ENCODE measurements at places on chromosomes 5 and 9.

DNA sequence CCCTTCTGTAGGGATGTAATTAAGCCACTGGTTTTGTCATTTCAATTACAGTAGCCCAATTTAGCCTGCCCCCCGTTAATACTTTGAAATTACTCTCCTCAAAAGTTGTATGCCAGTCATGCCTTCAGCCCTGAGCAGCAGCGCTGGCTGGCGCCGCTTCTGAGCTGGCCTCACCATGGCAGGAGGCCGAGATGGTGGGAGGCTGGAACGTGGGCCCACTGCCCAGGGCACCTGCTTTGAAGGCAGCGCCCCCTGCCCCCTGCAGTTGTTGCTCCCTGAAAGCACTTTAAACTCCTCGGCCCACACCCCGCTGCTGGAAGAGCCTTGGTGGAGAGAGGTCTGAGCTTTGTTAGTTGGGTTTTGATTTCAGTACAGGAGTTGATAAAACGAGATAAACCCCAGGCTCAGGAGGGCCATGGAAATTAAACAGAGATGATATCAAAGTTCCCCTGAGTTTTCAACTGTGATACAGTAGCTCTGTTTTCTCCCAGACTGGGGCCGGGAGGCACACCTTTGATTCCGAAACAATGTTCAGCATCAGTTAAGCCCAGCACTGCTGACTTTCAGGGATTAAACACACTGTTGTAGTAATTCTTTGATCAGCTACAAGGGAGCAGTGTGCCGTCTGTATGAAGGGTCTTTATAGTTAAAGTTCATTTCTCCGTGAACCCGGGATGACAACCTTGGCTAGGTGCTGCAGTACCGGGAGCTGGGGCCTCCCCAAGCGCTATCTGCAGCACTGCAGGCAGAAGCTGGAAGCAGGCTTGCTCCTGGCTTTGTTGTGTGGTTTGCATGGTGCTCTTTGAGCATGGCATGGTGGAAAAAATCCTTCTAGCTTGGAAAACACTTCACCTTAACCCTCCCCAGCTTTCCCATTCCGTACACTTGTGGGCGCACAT lies 9.5 kb downstream of the MVB12B start:
- DNase-seq, result no peak

DNA sequence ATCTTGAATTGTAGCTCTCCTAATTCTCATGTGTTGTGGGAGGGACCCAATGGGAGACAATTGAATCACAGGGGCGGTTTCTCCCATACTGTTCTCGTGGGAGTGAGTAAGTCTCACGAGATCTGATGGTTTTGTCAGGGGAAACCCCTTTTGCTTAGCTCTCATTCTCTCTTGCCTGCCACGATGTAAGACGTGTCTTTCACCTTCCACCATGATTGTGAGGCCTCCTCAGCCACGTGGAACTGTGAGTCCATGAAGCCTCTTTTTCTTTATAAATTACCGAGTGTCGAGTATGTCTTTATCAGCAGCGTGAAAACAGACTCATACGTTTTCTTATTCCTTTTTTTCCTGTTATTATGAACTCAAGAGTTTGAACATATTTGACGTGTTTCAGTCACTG lies 39.1 kb downstream of the RETREG1 start:
- no peak for DNase-seq

DNA sequence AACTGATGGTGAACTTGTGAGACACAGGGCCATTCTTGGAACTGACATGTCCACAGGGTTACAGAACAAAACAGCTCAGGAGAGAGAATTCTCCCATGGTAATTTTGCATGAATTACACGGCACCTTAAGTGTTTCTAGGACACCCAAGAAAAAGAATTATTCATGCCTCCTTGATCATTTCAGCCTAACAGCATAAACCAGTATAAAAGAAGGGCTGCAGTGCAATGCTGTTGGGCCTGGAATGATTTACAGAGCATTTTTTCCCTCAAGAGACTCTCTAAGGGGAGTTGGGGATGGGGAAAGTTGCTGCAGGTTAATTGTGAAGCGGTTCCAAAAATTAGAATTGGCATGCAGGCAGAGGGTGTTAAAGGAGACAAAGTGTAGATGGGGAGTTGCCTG lies 136.4 kb upstream of the FBXL7 start:
- no peak for DNase-seq

- no peak for DNase-seq
Observed at GRCh38 chr5:65563777-65564176, 681 bp downstream of the PPWD1 start.

DNA sequence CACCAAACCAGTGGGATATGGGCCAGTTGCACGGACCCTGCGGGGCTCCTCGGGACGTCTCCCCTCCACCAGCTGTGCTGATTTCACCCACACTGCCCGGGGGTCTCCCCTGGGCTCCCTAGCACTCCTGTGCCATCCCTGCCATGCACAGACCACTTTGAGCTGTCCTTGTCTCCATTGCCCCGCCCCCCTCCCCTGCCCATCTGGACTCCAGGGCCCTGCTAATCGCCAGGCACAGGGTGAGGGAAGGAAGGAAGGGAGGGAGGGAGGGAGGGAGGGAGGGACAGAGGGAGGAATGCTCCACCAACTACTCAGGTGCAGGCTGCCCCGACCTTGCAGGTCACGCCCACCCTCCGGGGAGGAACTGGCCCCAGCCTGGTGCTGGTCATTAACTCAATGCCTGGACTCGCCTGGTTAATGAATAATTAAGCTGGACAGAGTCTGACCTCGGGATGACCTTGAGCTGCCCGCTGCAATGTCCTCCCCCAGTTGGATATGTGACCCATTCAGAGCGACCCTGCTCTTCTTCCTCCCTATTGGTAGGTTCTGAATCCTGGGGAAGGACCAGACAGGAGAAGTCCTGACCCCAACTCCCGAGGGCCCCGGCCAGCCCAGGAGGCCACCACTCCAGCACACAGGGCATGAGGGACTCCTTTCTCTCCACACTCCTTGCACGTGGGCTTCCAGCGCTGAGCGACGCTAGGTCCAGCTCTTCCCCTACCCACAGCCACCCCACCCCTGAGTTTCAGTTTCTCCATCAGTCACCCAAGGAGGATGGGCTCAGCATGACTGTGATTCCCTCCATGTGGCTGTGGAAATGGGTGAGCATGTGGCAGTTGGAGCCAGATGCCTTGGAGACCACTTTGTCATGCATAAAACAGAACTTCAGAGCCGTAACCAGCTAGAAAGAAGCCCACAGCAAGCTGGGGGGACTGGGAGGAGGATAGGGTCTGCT lies 62.1 kb downstream of the C9orf50 start:
- peak; percentile 89 for DNase-seq

- no peak for DNase-seq
Observed at GRCh38 chr9:135340143-135340655, 139.4 kb upstream of the PPP1R26 start.

- no peak for DNase-seq
Observed at GRCh38 chr5:109035436-109035835, 287.7 kb downstream of the FER start.

DNA sequence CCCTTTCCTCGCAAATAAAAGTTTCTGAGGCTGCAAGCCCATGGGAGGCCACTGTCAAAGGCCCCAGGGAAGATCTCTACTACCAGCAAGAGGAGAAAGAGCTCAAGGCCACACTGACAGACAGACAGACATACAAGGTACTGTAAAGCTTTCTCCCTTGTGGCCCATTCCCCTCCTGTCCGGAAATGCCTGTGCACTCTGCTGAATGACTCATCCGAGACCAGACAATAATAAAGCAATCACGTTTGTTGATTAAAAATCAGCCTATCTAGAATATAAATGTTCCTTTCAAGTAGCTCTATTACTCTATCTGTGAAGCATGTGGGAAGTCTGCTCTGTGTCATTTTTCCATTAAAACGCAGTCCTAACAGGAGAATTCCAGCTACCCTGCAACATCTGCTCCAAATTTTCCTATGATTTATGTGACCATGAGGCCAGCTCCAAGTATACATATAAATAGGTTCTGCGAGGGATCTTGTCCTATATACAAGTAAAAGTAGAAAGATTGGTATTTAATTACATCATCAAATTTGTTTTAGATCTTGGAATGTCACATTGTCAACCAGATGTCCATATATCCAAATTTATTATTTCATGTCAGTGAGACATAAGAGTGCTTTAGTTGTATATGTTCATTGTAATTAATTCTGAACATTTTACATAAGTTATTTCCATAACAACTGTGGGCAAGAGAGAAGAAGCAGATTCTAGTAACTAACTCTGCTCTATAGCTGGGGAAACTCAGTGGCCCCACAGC lies 34.7 kb upstream of the TGFBI start:
- no peak for DNase-seq

DNA sequence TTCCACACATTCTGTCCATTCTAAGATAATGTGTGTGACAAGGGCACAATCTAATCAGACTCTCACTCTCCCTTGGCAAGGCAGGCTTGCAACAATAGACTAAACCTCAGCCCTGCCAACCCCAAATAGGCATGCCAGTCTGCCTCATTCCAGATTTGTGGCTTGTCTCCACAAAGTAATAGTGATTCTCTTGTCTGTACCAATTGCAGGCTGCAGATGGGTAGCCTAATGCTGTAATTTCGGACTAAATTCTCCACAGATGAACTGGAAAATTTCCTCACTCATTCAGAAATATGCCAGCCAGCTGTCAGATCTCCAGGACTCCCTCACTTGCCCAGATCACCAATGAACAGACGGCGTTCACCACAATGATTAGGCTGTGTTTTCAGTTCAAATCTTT lies 413.6 kb downstream of the ELAVL2 start:
- DNase-seq, result no peak

GRCh38 chr9:33168941-33169544 lies 1.9 kb upstream of the B4GALT1 start:
- DNase-seq, result no peak

GRCh38 chr9:136634904-136635303 lies 27.8 kb upstream of the EGFL7 start:
- no peak for DNase-seq

DNA sequence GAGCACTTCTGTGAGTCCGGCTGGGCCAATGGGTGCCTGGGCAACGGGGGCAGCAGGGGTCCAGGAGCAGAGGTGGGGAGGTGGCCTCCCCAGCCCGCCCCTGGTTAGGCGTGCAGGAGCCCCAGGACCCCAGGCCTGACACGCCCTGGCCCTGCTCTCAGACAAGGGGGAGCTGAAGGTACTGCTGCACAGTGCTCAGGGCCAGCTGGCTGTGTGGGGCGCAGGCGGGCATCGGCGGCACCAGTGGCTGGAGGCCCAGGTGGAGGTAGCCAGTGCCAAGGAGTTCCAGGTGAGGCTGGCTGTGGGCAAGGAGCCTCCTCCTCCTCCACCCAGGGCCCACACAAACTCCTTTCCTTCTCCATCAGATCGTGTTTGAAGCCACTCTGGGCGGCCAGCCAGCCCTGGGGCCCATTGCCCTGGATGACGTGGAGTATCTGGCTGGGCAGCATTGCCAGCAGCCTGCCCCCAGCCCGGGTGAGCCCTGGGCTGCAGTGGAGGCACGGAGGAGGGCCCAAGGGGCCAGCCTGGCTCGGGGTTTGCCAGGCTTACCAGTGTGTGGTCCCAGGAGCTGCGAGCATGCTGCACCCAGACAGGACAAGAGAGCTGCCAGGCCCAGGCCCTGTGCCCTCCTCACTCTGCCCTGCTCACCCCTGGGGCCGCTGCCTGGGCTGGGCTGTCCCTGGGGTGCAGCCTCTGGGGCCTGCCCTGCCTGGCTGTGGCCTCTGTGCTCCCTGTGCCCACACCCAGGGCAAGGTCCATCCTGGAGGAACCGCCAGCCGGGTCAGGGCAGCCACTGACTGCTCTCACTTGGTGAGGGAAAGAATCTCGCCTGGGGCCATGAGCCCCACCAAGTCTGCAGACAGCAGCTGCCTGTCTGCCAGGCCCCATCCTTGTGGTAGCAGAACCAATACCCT lies 7.0 kb downstream of the MAMDC4 start:
- DNase-seq, result no peak

DNA sequence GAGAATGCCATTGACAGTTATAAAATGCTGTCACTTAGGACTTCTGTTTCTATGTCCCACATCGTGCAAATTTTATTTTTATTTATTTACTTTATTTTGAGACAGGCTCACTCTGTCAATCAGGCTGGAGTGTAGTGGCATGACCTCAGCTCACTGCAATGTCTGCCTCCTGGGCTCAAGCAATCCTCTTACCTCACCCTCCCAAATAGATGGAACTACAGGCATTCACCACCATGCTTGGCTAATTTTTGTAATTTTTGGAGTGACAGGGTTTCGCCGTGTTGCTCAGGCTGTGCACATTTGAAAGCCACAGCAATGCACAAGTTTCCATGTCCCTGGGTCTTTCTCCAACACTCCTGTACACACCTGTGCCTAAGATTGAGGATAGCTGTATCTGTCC lies 51.8 kb downstream of the ADAMTS16 start:
- DNase-seq, result no peak

- DNase-seq, result no peak
Observed at GRCh38 chr5:180130876-180131740, 59.5 kb upstream of the RNF130 start.

DNA sequence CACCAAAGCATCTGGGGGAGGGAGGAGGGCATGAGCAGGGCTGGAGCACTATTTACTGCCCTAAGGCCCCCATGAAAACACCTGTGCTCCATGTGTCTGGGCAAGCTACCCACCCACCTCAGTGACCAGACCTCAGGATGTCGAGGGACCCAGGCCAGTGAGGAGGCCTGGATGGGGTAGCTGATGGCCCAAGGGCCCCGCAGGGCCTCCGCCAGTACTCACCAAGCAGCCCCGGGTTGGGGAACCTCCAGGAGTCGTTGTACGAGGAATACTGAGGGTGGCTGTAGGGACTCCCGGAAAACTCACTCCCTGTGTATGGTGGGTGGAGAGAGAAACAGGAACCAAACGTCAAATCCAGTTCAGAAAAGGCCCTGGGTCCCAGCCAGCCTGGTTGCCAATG lies 187.4 kb downstream of the PAX5 start:
- DNase-seq, result no peak

- DNase-seq, result no peak
Observed at GRCh38 chr5:167639766-167640165, 651.7 kb upstream of the WWC1 start.

DNA sequence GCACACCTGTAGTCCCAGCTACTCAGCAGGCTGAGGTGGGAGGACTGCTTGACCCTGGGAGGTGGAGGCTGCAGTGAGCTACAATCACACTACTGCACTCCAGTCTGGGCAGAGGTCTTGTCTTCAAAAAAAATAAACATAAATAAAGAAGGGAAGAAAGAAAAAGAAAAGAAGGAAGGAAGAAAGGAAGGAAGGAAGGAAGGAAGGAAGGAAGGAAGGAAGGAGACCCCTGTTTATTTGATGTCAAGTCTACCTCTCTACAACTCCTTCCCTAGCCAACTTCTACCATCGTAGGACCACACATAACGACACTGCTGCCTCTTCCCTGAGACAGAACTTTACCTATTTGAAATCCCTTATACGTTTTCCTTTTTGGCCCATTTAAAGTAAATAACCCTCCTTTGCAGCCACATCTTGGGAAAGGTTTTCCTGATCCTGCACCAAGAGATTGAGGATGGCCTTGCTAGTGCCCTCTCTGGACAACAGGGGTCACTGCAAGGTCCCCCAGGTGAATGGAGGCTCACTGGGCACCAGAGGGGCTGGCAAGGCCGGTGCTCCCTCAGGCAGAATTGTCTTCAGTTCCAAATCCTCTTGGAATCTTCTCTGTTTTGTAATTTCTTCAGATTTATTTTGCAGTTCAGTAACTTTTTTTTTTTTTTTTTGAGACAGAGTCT lies 10.5 kb downstream of the RPS14 start:
- DNase-seq, result peak; percentile 58
